ENCODE measurements at places on chromosomes 12 and 14.
A peak's percentile ranks its signal among the peaks of the same experiment; 100 is the strongest.

DNA sequence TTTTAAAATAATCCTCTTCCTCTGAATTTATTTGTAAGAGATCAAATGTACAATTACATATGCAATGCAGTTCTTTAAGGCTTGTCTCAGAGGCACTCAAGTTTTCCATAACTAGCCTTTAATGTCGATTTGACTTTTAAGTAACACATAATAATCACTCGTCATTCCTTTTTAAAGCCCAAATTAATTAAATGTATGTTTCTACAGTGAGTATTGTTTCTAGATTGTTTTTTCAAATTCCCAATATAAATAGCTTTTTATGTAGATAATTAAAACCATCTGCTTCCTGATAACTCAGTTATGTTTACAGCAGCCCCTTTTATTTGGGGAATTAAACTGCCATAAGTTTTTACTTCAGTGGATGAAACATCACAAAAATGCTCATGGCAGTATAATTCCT lies 185.1 kb downstream of the ETNK1 start:
- DNase-seq, result no peak

GRCh38 chr12:6534945-6535696 lies 804 bp downstream of the GAPDH start:
- peak; percentile 56 for DNase-seq

DNA sequence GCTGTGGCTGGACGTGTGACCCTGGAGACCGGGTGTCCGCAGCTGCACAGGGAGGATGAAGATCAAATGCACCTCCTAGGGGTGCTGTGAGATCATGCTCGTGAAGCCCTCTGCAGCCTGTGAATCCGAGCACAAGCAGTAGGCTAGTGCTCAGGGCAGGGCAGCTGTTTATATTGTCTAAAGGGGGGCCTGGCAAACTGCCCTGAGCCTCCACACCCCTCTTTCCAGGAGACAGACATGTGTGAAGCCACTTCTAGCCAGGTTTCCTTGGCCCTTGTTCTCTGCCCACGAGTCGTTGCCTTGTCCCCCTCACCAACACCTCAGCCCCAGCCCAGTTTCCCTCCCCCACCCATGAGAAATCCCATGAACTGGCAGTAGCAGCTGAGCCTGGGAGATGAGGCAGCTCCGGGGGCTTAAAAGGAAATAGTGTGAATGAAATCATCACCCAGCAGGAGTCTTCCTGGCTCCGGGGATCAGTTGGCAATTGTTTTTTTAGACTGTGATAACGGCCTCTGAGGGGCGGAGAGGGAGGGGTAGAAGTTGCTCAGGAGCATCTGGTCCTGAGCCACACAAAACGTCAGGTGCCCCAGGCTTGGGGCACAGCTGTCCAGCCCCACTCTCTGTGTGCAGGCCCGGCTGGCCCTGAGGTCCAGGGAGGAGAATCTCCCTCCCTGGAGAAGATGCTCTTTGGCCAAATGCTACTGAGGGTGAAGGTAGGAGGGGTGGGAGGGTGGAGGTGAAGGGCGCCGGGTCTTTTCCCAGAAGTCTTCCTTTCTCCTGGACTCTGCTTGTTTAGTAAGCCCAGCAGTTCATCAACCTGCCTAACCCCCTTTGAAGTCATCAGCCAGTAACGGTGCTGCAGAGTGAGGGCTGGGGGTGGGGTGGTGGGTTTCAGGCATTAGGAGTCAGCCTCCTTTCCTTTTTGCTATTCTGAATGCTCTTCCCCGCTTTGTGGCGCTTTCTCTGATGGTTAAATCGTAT lies 4.0 kb downstream of the FGF6 start:
- no peak for DNase-seq

DNA sequence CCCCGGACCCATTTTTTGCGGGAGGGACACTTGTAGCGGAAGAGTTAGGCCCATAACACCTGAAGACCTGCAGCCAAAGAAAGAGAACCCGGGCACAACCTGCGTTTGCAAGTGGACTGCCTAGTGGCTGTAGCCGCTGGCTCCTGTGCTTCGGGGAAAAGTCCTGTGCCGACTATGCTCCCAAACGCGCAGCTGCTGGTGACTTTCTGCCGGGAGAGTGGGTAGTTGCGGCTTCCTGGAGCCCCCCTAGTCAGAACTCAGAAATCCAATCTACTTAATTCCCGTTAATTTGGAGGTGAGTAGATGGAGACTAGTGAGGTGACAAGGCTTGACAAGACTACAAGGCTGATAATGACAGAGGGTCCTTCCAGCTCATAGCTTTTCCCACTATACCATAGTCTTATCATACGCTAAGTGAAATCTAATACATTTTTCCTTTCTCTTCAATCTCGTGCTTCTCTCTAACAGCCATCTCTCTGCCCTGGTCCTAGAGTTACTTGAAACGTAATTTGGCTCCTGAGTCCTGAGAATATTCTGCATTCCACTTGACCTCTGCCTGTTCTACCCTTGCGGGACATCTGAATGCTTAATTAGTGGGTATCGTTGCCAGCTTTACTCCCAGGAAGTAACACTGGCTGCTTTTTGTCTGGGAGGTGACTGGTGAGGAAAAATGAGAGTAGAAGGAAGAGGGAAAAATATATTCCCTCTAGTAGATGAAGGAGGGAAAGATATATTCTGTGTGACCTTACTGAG lies 556 bp downstream of the MTHFD1 start:
- DNase-seq, result no peak

- DNase-seq, result no peak
Measured at GRCh38 chr14:49986343-49987014, 93.6 kb downstream of the ARF6 start.

GRCh38 chr12:109762071-109762672 lies 48.5 kb downstream of the FAM222A start:
- DNase-seq, result no peak

DNA sequence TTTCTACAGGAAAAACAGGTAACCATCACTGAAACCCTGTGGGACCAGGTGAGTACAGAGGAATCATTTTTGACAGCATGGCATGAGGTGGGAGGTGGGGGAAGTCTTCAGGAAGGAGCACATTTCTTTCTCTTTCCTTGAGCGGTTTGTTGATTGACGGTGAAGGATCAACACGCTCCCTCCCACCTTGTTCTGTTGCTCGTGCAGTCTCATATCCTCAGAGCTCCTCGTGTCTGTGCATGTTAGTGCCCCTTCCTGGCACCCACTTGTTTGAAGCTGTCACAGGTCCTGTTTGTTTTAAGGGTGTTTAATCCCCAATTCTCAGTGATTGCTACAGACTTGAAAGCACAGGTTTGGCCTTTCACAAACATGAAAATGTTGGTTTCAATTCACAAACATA lies 4.4 kb downstream of the C12orf54 start:
- no peak for DNase-seq

- no peak for DNase-seq
Measured at GRCh38 chr12:93178154-93178878, 199.4 kb upstream of the NUDT4 start.

DNA sequence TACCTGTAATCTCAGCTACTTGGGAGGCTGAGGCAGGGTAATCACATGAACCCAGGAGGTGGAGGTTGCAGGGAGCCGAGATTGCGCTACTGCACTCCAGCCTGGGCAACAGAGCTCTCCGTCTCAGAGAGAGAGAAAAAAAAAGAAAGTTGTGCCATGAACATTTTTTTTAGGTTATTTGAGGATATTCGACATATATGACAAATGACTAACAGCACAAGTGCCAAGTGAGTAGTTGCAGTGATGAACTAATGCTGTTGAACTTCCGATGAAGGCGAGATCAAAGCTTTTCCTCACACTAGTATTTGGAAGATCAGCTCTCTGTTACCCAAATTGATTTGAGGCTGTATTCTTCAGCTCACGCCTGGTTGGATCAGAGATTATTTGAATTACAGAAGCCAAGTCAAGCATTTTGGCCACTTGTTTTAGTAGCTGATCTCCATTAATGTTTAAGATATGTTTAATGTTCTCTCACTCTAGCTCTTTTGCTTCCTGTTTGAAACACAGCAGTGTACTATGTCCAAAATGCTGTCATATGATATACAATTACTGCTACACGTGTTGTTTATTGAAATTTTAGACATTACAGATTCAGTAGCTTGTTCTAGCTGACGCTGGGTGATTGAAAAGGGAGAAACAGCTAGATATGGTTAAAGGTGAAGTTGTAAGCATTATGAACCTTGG lies 43.4 kb downstream of the WDR20 start:
- no peak for DNase-seq

- DNase-seq, result no peak
Measured at GRCh38 chr14:104470588-104470987, 109.0 kb upstream of the C14orf180 start.

DNA sequence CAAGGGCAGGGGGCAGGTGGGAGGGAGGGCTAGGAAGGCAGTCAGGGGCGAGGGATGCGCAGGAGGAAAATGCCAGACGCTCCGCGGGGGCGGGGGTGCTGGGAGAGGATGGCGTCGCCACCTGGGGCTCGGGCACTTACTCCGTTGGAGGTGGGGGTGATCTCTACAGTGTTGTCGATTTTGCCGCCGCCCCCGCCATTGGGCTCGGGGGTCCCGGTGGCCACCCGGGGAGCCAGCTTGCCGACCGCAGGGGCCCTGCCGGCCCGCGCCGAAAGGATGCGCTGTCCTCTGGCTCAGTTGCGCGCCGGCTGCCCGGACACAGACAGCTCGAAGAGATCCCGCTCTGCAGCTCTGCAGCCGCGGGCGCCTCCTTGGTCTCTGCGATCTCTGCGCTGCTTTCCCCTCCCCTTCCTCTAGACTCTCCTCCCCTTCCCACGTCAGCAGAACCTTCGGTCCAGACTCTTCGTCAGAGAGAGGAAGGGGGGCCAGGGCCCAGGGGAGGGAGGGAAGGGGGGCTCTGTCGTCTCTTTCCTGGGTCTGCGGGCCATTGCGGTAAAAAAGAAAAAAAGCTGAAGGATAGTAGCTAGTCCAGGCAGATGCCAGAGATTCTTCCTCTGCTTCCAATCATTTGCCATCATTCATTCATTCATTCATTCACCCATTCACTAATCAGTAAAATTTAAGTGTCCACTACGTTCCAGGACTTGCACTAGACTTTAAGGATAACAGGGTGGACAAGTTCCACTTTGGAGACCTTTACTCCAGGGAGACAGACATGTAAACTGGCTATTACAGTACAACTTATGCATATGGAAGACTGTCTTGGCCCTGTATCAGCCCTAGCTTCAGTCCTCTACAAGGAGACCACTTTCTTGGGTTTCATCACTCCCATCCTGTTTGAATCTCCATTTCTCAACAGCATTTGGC lies at the start of gene SLC22A17:
SLC22A17 (minus strand) TSS at position 382 of the 927 bp plus-strand sequence.
- DNase-seq, result peak; percentile 81

GRCh38 chr12:32522331-32523221 lies 123.2 kb downstream of the FGD4 start:
- no peak for DNase-seq

GRCh38 chr12:121159467-121160307 lies 27.0 kb downstream of the P2RX7 start:
- DNase-seq, result no peak

DNA sequence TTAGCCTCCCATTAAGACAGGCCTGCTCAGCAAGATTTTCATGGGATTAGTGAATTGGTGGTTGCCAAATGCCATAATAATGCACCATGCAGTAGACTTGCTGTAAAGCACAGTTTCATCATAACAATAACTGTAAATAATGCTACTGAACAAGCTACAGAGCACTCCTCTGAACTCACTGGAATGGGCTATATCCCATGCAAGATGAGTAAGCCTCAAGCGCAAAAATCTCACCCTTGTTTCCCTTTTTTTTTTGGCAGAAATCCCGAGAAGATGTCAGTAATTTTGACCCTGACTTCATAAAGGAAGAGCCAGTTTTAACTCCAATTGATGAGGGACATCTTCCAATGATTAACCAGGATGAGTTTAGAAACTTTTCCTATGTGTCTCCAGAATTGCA lies 145.9 kb upstream of the HIF1A start:
- DNase-seq, result no peak

DNA sequence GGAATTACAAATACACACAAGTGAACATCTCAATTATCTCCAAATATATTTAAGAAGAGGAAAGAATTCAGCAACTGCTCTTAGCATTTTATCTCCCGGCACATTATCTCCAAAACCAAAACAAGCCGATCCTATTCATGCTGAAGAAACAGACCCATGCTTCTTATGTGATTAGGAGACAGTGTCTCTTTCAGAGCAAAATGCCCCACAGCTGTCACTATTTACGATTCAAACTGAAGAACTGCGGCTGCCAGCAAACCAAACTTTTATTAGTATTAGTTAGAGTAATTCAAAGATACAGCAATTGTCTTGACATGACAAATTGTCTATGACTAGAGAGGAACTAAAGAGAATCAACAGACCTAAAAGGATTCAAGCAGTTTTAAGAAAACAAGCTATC lies 79.4 kb downstream of the SETD3 start:
- DNase-seq, result no peak

GRCh38 chr12:21054334-21054733 lies 76.7 kb upstream of the SLCO1B1 start:
- no peak for DNase-seq

DNA sequence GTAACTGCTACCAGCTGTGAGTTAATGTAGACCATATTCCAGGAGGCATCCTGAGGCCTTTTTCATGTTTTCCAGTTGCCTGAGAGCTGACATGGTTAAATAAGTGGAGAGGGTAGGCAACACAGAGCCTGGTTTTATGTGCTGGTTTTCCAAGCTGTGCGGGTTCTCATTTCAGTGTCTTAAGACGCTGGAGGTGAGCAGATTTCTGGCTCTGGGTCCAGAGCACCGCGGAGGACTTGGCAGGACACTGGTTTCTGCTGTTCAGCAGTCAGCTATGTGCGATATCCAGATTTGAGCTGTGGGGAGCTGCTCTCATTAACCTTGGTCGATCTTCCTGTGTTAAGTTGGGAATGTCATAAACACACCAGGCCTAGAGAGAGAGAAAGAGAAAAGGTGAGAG lies 680.8 kb downstream of the BCL11B start:
- no peak for DNase-seq

DNA sequence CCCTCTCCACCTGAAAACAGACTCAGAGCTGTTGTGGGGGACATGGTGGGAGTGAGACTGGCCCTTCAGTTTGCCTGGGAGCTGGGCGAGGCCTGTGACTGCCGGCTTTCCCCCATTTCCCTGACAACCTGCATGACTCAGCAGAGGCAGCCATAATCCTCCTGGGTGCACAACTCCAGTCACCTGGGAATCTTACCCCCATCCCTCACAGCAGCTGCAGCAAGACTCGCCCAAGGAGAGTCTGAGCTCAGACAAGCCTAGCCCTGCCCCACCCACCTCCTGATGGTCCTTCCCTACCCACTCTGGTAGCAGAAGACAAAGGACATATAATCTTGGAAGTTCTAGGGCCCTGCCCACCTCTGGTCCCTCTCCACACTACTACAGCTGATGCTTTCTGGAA lies 207.3 kb upstream of the ARID2 start:
- DNase-seq, result no peak

DNA sequence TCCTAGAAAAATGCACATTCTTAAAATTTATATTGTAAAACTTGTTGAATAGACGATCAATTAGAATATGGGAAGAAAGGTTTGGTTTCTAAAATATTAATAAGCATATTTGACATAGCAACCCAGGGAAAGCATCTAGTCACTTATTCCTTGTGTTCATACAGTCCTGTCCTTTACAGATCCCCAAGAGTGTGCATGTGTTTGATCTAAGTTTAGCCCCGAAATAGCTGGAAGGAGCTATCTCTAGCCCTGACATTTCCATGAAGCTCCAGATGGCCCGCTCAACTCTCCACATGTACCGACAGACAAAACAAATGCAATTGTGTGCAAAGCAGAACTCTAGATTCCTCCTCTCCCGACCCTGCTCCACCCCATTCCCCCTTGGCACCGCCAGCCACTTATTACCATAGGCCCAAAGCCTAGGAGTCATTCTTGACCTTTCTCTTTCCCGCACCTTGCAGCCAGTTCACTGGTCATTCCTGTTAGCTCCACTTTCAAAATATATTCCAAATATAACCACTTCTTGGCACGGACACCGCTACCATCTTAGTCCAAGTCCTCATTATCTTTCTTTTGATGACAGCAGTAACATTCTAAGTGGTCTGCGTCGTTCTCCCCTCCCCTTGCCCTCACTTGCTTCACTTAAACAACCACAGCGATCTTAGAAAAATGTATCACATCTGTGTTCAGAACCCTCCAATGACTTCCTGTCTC lies 45.4 kb upstream of the GZMB start:
- DNase-seq, result no peak

Data from anterior cingulate cortex (tissue), 58 donors.